Natural killer cell (primary cell): ENCODE measurements at places on chromosomes 16 and 17.
A peak's percentile ranks its signal among the peaks of the same experiment; 100 is the strongest.

GRCh38 chr17:81080019-81080418, 45.1 kb downstream of the BAIAP2 start:
- no peak for DNase-seq

GRCh38 chr16:29849505-29849904, 13.5 kb downstream of the CDIPT start:
- no peak for DNase-seq

DNA sequence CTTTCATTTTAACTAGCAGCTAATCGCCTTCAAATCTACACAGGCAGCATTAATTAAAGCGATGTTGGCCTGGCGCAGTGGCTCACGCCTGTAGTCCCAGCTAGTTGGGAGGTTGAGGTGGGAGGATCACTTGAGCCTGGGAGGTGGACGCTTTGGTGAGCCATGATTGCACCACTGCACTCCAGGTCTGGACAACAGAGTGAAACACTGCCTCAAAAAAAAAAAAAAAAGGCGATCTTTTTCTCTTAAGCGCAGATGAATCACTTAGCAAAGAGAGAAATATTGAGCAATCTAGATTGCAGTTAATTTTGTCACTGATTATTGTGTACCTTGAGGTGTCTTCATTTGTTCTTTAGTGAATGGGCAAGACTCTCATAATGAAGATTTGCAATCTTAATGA, 12.4 kb downstream of the SNTB2 start:
- no peak for DNase-seq

DNA sequence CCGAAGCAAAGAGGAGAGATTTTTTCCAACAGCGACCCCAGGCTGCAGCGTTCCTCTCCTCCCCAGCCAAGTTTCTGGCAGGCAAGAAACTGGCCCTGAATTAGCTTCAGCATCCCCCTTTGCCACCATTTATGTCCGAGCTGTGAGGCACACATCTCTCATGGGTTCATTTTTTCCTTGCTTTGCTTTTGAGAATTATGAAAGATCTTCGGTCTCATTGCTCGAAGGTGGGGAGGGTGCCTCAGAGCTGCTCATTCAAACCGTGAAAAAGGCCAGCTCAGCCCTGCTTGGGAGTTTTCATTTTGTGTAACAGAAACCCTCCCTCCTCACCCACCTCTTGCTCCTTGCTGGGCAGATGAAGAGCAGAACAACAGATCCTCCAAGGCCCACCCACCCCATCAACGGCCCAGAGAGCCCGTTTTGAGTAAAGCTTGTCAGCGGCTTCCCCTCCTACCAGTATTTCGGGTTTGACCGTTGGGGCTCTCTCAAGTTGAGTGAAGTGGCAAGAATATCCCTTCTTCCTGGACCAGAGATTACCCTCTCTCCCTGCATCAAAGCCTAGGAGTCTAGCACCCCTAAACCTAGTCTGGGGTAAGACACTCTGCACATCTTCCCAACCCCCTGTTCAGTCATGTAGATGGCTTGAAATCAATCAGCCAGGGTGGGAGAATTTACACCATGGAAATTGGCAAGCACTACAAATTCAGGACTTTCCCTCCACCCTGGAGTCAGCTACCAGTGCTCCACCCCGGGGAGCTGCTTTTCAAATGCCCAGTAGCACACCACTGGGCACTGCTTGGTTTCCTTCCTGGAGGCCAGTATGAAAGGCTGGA, 1.8 kb downstream of the CCR7 start:
- peak; percentile 16 for DNase-seq

DNA sequence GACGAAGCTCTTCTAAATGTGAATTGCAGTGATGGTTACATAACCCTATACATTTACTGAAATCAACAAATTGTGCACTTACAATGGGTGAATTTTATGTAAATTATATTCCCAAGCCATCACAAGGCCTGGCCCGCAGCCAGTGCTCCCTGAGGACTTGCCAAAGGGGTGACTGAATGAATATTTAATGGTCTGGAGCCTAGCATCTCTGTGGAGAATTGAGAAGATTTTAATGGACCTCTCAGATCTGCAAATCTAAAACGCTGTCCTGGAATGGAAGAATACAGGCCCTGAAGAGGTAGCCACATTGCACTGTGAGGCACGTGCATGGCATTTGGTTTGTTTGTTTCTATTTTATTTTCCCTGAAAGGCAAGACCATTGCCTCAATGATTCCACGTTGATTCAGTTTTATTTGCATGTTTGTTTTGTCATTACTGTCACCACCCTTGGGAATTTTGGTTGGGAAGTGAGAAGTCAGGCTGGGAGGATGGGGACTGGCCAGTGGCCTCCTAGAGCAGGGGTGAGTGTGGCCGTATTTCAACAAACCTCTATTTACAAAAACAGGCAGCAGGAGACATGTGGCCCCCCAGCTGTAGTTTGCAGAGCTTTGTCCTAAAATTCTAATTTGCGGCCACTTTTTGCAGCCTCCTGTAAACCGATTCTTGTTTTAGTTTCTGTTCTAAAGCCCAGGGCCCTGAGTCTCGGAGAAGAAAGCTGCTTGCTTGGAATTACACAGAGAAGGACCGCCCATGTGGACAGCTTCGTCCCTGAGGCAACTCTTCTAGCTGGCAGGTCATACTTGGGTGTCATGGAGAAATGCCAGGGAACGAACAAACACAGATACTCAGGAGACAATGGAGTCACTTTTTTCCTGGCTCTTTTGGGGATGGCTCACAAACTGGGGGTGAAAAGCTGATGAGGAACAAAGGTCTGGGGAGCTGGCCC, 40.5 kb upstream of the GCSH start:
- DNase-seq, result no peak

DNA sequence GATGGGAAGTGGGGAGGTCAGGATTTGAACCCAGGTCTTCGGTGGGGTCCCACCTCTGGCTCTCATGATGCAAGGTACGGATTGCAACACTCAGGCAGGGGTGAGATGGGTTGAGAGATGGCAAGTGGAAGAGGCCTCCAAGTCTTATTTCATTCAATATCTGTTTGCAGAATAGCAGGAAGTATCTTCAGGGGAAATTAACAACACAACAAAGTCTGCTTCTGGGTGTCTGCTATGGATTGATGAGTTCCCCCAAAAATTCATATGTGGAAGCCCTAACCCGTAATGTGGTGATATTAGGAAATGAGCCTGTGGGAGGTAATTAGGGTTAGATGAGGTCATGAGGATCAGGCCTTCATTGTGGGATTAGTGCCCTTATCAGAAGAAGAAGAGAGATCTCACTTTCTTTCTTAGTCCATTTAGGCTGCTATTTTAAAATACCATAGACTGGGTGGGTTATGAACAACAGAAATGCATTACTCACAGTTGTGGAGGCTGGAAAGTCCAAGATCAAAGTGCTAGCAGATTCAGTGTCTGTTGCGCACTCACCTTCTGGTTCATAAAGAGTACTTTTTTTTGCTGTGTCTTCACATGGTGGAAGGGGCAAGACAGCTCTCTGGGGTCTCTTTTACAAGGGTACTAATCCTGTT, 4.4 kb upstream of the CD300H start:
- no peak for DNase-seq

DNA sequence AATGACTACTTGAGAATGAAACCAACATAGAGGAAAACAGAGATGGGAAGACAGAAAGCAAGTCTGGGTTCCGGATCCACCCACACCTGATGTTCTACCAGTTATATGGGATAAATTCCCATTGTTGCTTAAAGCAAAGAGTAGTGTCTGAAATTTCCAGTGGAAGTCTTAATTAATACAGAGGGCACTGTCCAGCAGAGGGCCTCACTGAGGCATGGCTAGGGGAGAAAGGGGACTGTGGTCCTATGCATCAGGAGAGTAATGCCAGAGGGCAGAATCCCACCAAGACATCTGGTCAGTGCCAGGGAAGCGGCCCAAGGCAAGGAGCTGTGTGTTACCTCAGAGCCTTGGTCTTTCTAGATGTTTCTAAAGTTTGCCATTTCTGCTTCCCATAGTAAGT, 7.5 kb upstream of the UMOD start:
- DNase-seq, result no peak

- no peak for DNase-seq
These were observed 6.4 kb upstream of the VEZF1 start for GRCh38 chr17:57994436-57994835.

DNA sequence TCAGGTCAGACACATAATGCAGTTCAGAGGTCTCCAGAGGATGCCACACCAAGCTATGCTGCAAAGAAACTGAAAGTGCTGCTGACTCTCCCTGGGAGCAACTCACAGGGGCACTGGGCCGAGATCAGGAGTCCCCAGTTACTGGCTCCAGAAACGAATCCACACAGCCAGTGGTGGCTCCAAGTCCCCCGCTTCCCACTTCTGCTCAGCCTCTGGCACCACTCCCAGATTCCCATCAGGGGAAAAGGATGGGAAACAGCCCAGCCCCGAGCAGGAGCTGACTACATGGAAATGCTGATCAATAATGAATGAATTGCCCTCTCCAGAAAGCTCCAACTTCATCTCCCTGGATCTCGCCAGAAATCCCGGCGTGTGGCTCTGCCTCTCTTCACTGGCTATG, 62.3 kb upstream of the CDH5 start:
- DNase-seq, result no peak

GRCh38 chr17:6476076-6476809, 32.0 kb downstream of the PIMREG start:
- no peak for DNase-seq

DNA sequence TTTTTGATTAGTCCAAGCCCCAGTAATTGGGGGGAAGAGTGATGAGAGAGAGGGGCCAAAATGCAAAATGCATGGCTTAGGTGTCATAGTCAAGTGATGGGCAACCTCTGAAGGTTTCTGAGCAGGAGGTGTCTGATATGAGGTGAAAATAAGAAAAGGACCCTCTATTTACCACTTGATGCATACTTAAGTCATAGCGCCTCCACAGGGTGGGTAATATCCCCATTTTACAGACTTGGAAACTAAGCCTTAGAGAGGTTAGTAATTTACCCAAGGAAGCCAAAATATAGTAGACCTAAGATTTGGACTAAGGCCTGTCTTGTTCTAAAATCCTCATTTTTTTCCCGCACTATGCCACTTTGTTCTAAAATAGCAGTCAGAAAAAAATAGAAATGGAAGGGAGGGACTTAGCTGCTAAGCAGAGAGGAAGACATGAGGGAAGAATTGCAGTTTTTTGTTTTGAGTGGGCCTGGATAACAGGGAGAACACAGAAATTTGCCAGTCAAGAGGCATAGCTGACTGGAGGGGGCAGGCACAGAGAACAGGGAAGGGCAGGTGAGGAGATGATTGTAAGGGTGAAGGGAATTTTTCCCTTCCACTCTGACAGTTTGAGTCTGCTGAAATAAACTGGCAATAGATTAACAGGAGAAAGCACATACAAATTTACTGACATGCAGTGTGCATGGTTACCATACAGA, 2.3 kb upstream of the GRB2 start:
- no peak for DNase-seq

DNA sequence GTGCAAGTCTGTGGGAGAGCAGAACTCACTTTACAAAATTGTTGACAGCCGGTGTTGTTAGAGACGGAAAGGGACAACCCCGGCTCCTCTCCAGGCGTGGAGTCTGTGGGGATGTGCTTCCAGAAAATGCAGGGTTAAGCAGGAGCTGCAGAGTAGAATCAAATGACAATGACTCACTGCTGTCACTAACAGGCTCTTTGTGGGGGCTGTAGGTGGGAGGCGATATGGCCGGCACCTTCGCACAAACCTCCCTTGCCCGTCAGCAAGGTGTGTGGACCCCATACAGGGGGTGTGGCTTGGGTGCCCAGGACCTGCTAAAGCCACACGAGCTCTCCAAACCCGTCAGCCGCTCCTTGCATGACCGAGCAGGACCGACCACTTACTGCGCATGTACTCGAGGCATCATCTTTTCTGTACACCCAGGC, 5.8 kb downstream of the PDK2 start:
- no peak for DNase-seq

DNA sequence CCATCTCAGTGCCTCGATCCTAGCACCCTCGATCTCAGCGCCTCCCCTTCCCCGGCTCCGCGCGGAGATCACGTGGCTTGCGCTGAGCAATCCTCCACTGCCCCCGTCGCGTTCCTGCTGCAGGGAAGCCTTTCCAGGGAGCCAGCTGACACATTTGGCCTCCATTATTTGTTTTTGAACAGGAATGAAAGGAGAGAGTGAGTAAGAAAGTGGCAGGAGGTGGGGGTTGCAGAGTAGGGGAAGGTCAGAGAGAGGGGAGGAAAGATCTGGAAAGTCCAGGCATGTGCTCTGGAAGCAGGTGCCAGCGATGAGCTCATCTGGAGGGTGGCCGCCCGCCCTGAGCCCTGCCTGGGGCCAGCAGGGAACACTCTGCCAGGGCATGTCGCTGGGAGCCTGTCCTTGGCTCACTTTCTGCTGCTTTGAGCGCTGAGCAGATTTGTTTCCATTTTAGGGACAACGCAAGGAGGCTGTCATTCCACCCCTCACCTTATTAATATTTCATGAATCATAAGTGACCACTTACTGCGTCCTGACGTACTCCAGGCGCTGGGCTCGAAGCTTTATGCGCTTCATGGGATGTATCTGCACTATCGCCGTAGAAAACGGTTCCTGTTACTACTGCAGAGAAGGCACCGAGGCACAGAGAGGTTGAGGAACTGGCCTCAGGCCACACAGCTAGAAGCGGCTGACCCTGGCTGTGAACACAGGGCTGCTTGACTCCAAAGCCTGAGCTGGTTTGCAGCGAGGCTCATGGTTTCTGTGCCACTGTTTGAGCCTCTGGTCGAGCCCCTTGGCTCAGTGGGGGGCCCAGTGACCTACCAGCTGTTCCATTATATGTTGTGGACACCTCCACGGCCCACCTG, 283.1 kb downstream of the SEC14L1 start:
- no peak for DNase-seq

GRCh38 chr17:30788918-30789317, 35.6 kb downstream of the CRLF3 start:
- DNase-seq, result no peak

DNA sequence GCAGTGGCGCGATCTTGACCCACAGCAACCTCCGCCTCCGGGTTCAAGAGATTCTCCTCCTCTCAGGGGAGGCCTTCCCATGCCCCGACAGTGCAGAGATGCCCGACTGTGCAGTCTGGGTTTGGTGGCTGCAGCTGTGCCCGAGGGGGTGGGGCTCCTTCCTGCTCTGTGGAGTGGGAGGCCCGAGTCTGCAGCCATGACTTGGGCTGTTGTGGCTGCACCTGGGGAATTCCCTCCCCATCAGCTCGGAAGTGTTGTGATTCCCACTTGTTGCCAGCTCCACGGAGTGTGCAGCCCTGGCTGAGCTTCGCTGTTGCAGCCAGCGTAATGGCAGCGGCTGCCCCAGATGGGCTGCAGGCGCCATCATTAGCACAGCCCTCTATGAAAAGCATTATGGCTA, 66.4 kb upstream of the SMIM36 start:
- DNase-seq, result peak; percentile 54
